A549 (cell line): ENCODE measurements at places on chromosomes 2 and 18. TPM values are rescaled to one million over a fixed set of nuclear protein-coding genes. Genes with fewer than 3 reads are reported as not detected.

DPYSL5 gene
- 6.8 to 8.3 TPM (median 8.2 TPM) in 3 replicates for polyA plus RNA-seq

IL36RN gene
- not detected in 3 replicates for polyA plus RNA-seq

DNA sequence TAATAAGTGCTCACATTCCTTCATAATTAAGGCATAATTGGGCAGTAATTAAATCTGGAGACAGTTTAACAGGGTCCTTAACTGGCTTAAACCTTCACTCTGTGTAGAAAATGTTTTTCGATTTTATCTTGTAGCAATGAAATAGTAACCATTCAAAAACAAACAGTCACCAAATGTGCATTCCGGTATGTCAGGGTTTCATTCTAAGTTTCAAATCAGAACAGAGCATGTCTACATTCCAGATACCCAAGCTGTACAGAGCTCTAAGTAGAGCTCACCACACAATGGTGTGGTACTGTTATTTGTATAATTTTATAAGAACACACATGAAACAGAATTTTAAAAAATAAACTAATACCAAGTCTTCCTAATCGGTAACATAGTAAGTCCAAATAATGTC lies 52.6 kb downstream of the SMAD2 start:
- no peak for DNase-seq

DNA sequence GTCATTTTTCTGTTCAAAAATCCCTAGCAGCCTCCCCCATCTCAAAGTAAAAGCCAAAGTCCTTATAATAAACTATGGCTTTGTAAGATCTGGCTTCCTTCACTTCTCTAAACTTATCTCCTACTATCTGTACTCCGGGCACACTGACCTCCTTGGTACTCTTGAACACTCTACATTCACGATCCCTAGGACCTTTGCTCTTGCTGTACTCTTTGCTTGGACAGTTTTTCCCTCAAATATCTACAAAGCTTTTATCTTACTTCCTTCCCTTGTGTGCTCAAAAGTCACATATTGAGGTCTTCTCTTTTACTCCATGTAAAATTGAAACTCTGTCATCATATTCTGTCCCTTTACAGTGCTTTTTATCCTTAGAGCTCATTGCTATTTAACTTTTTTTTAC lies 616.6 kb downstream of the IRS1 start:
- DNase-seq: no peak
